ENCODE measurements at places on chromosomes 1 and 21.

DNA sequence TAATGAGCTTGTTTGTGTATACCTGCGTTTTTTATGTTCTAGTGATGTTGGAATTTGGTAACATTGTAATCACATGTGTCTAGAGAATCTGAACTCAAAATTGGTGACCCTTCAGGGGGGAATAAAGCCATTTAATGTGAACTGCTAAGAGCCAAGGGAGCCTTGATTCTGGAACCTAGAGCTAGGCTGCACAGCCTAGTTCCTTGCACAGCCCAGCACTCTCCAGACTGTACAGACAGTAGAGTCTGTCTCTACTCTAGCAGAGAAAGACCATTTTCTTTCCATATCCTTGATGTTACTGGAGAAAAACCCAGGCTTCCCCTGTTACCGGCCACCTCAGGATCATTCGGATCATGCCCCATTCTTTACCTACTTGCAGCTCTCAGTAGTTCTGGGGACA lies 8.6 kb downstream of the ARV1 start:
- no peak for DNase-seq

GRCh38 chr1:154741741-154742495 lies 128.2 kb downstream of the KCNN3 start:
- no peak for DNase-seq

DNA sequence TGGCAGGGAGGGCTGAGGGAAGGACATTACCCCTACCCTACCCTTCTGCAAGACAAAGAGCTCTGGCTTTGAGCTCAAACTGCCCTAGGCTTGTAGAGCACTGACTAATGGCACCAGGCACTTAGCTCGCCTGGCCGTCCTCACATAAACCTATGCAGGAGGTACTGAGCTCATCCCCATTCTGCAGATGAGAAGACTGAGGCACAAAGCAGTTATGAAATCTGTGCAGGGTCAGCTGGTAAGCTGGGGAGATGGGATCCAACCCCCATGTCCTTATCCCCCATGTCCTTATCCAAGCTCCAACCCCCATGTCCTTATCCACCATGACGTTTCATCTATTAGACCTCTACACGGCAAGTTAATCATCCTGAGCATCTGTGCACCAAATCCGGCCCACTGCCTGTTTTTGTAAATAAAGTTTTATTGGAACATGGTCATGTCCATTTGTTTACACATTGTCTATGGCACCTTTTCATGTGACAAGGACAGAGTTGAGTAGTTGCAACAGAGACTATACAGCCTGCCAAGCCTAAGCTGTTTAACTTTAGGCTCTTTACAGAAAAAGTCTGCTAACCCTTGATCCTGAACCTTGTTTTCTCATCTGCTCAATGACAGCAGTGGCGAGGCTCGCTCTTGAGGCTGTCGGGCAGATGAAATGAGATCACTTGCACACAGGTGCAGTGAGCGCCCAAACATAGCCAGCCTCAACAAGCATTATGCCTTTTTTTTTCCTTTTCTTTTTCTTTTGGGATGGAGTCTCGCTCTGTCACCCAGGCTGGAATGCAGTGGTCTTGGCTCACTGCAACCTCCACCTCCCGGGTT lies 86.8 kb downstream of the FBXO2 start:
- DNase-seq: no peak

GRCh38 chr1:51727366-51727765 lies 110.5 kb downstream of the OSBPL9 start:
- DNase-seq: no peak

GRCh38 chr1:152646656-152647055 lies 16.5 kb upstream of the LCE2D start:
- DNase-seq: no peak

- no peak for DNase-seq
Measured at GRCh38 chr1:234589854-234590620, 19.9 kb downstream of the IRF2BP2 start.

DNA sequence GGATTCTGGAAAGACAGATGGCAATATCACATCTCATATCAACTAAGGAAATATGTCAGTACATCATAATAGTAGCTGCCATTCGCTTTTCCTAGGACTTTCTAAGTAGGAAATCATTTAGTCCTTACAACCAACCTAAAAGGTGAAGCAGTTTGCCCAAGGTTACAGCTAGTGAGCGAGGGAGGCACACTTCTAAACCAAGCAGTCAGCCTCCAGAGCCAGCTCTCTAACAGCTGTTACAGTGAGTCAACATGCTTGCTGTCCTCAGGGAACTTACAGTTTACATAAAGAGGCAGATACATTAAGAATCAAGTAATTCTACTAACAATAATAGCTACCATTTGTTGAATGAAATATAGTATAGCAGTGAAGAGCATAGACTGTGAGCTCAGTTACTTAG lies 57.1 kb downstream of the GIPC2 start:
- DNase-seq: no peak

GRCh38 chr21:41139951-41140350 lies 28.0 kb upstream of the BACE2 start:
- no peak for DNase-seq

DNA sequence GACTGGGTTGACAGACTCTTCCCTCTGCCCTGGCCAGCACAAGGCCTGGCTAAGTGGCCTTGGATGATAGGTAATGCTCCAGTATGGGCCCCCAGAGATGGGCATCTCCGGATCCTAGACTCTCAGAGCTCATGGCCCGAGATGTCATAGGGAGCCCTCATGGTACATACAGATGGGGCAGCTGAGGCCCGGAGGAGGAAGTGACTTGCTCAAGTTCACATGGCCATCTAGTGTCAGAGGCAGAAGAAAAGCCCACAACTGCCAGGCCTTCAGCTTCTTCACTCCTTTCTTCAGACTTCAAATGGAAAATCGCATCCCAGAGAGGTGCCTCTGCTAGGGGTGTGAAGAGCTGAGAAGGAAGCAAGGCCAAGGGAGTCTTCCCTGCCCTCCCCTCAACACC lies 46.8 kb upstream of the SYNC start:
- DNase-seq: no peak

DNA sequence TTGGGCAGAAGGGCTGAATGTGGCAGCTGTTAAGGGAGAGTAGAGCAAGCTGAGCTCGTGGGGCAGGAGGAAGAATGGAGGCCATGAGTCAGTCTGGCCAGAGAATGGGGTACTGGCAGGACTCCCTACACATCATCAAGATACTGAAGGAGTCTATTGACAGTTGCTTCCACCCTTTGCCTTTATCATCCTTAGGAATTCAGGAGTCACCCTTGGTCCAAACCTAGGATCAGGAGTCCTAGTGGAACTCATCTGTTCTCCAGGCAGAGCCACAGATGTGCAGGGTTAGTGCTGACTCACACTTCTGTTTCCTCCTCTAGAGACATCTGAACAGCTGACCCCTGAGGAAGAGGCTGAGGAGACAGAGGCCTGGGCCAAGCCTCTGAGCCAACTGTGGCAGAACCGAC lies 18.7 kb upstream of the ST3GAL3 start:
- DNase-seq: no peak

- no peak for DNase-seq
Measured at GRCh38 chr1:4397196-4397595, 257.2 kb upstream of the AJAP1 start.

- no peak for DNase-seq
Measured at GRCh38 chr1:158362482-158362881, 8.8 kb downstream of the CD1E start.

DNA sequence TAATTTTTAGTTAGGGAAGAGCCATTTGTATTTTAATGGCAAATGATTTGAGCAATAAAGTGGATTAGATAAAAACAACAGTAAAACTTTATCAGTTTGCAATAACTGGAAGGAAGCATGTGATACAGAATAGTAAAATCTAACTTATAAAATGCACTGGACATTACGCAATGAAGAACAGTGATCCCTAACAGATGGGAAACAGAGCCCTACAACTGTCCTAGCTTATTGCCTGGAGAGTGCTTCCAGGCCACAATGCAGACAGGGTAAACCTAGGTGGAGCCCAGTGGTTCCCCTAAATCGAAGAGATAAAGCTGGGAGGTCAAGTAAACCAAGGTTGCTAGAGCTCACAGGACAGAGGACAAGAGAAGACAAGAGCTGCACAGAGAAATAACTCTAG lies 7.0 kb downstream of the OMA1 start:
- no peak for DNase-seq

GRCh38 chr1:247113733-247114271 lies 9.6 kb upstream of the ZNF669 start:
- no peak for DNase-seq

GRCh38 chr1:168261390-168261789 lies 19.3 kb upstream of the TBX19 start:
- DNase-seq: no peak

DNA sequence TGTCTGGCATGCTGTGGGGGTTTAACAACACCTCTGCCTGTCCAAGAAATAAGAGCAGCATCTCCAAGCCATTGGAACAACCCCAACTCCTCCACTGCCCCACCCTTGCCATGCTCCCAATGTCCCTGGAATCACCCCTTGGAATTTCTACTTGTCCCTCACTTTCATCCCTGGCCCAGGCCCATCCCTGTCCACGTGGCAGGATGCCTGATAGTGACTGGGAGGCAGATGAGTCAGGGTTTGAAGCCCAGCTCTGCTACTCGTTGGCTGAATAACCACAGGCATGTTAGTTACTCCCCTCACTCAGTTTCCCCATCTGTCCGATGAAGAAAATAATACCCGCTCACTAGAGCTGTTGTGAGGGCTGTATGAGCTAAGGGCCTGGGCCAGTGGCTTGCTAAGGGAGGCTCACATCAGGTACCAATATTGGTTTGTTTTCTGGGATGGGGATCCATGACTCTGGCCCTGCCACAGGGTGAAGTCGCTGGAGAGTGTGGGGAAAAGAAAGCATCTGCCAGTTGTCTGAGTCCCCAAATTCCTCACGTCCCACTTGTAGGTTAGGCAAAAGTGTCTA lies 99.4 kb upstream of the TLR5 start:
- DNase-seq: no peak

DNA sequence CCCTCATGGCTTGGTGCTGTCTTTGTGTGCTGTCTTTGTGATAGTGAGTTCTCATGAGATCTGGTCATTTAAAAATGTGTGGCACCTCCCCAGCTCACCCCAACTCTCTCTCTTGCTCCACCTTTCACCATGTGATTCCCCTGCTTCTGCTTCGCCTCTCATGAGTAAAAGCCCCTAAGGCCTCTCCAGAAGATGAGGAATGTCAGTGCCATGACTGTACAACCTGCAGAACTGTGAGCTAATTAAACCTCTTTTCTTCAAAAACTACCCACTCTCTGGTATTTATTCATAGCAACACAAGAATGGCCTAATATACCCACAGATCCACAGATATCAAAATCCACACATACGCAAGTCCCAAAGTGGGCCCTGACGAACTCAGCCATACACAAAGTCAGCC lies 88.9 kb upstream of the PPP2R5A start:
- DNase-seq: no peak

GRCh38 chr1:205488074-205488723 lies 16.3 kb upstream of the CDK18 start:
- DNase-seq: no peak

- no peak for DNase-seq
Measured at GRCh38 chr1:190578017-190578416, 100.4 kb upstream of the BRINP3 start.

DNA sequence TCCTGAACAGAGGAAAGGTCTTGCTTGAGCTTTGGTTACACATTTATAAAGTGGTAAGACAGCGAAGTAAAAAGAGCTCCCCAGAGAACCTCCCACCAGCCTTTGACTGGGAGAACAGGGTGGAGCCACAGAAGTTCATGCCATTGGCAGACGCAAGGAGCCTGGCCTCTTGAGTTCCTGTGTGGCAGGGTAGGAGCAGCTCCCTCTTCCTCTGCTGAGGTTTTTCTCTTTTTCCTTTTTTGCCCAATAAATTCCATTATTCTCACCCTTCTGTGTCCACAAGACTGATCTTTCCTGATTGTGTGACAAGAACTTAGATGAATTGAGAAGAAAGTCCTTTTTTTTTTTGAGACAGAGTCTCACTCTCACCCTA lies 4.3 kb downstream of the THEM4 start:
- peak; percentile 49 for DNase-seq

GRCh38 chr1:147924813-147925212 lies 3.4 kb upstream of the GPR89B start:
- no peak for DNase-seq

DNA sequence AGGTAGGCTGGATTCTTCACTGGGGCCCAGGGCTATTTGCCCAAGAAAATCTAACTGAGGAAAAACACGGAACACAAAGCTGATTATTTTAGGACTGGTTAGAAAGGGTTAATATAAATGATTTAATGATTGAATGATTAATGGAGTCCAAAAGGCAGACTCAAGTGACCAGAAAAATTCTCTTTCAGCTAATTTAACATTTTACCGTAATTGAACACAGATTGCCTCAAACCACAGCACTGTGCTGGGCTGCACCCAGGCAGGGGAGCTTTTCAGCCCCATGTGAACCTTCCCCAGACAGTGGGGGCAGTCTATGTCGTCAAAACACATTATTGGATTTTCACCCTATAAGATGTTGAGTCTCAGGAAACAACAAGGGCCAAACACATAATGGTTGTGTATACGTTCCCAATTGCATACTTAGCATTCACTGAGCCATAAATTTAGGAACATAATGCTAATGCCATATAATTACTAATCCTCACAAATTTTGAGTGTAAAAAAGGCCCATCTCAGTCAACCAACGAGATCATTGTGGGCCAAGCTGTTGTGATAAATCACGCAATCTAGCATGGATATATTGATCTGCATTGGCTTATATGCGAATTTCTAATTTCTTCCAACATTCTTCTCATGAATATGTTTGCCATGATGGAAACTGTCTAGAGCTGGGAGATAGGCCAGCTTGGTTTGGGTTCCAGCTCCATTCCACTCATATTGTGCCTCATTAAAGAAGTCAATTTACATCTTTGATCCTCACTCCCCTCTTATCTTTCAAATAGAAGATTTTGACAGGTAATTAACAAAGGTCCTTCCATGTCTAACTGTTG lies 27.7 kb downstream of the DSCAM start:
- no peak for DNase-seq

- no peak for DNase-seq
Measured at GRCh38 chr1:117015724-117016123, 14.2 kb downstream of the CD101 start.

- DNase-seq: peak; percentile 12
Measured at GRCh38 chr1:155859881-155860871, 809 bp downstream of the SYT11 start.

DNA sequence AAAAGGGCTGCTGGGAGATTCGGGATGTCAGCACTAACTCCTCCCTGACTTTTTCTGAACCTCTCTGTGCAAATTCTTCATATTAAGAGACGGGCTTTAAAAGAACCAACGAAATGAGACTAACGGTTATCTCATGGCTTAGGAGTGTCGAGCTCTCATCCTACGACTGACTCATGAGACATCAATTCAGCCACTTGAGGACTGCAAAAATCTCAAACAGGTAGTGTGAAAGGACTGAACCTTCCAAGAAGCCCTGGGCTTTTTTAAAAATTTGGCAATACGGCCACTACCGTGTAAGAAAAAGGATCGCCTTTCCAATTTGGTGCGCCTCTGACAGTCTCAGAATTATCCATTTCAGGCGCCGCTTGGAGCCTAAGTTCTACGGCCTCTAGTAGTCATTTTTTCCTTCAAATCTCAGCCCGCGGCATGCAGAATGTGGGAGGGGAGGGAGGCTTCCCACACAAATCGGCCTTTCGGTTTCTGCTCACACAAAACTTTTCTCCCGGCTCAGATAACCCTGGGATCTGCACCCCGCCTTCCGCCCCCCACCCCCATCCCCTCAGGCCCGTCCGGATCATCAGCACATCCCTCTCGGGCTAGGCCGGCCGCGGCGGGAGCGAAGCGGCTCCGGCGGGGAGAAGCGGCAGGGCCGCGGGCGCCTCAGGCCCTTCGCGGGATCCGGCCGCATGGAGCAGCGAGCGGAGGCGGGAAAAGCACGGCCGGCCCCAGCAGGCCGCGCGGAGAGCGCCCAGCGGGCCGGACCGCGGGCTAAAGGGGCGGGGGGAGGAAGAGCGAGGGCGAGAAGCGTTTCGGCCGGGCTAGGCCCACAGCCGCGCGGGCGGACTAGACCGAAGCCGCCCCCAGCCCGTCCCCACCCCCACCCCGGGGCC lies 618 bp downstream of the HNRNPR start:
- no peak for DNase-seq

All from stimulated activated CD8-positive, alpha-beta memory T cell treated with anti-CD3 and anti-CD28 coated beads, Interleukin-12 subunit alpha, Interleukin-12 subunit beta, amount 100 ng/mL, for 1 hour (primary cell).